PC-9 (cell line): ENCODE measurements at places on chromosomes 3 and 15. TPM values are rescaled to one million over a fixed set of nuclear protein-coding genes. Genes with fewer than 3 reads are reported as not detected.

- no peaks in the 10 kb centered on the region for H3K27me3 ChIP-seq
- H3K4me3 ChIP-seq: no peak overlapping the region
- DNase-seq: no peak
- no peaks in the 10 kb centered on the region for H3K36me3 ChIP-seq
- no peaks in the 10 kb centered on the region for H3K4me1 ChIP-seq
- H3K27ac ChIP-seq: no peak overlapping the region
These were observed 29.3 kb upstream of the ABHD2 start for GRCh38 chr15:89058876-89059405.

DNA sequence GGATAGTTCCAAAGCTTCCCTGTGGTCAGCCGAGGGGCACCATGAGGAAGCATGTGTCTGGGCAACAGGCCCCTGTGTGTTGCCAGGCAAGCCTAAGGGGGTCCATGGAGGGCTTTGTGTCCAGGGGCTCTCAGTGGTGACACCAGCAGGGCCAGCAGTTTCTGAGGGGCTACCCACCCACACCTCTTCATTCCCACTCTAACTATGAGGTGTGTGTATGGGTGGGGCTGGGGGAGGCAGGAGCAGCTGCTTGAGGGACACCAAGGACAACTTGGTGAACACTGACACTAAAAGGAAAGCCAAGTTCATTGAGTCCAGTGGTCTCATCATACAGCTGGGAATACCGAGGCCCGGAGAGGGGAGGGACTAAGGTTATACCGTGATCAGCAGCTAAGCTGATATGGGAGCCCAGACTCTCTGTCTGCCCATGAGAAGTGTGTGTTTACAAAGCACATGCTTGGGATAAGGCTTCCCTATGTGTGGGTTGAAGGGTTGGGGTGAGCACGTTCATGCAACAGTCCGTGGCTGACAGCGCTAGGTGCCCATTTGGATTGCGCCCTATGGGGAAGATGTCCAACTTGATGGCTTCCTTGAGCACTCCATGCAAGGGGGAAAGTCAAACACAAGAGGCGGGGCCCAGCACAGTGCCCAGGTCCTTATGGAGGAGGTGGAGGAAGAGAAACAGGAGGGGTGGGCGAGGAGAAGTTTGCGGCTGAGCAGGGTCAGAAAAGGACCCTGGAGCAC is 34.8 kb upstream of the CHRNB4 start:
- DNase-seq: no peak
- H3K4me3 ChIP-seq: no peak overlapping the region
- H3K27ac ChIP-seq: no peak overlapping the region
- H3K4me1 ChIP-seq: no peaks in the 10 kb centered on the region
- no peaks in the 10 kb centered on the region for H3K36me3 ChIP-seq

GRCh38 chr3:16671690-16672089 is 66.5 kb upstream of the DAZL start:
- H3K36me3 ChIP-seq: no peaks in the 10 kb centered on the region
- H3K4me1 ChIP-seq: no peaks in the 10 kb centered on the region
- H3K27ac ChIP-seq: no peak overlapping the region
- no peaks in the 10 kb centered on the region for H3K27me3 ChIP-seq
- DNase-seq: no peak

DNA sequence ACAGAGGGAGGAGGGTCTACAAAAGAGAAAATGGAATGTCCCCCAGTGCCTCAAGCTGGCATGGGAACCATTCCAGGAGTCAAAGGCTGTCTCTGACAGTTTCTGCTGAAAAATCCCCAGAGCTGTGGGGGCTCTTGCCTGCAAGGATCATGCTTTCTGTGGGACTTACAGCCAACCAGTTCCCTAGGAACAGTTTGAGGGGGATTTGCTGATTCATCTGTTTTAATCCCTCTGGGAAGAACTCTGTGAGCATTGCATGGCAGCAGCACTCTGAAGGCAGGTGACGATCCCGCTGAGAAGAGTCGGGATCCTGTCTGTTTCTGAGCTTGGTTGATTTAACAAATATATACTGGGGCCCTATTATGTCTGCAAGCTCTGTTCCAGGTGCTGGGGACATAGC is 176.0 kb downstream of the SSR3 start:
- no peaks in the 10 kb centered on the region for H3K36me3 ChIP-seq
- no peak overlapping the region for H3K27ac ChIP-seq
- no peaks in the 10 kb centered on the region for H3K27me3 ChIP-seq
- no peak for DNase-seq
- no peak overlapping the region for H3K4me3 ChIP-seq

ZBBX gene
- total RNA-seq: 0.38 and 0.85 TPM in 2 replicates

HTR3E gene
- total RNA-seq: not detected in 2 replicates

PPIP5K1 gene
- total RNA-seq: 50.9 and 62.4 TPM in 2 replicates

- no peak overlapping the region for H3K4me3 ChIP-seq
- H3K4me1 ChIP-seq: peaks cover 11% of the 10 kb centered on the region
- H3K27ac ChIP-seq: no peak overlapping the region
- H3K27me3 ChIP-seq: no peaks in the 10 kb centered on the region
- no peaks in the 10 kb centered on the region for H3K36me3 ChIP-seq
- DNase-seq: no peak
These were observed 154.6 kb downstream of the MAGI1 start for GRCh38 chr3:65884071-65884470.

GRCh38 chr3:80263260-80263659 is 495.5 kb upstream of the ROBO1 start:
- H3K27ac ChIP-seq: no peak overlapping the region
- H3K4me1 ChIP-seq: no peaks in the 10 kb centered on the region
- H3K27me3 ChIP-seq: no peaks in the 10 kb centered on the region
- no peaks in the 10 kb centered on the region for H3K36me3 ChIP-seq
- H3K4me3 ChIP-seq: no peak overlapping the region
- no peak for DNase-seq

- no peaks in the 10 kb centered on the region for H3K27me3 ChIP-seq
- DNase-seq: peak; percentile 70
- no peaks in the 10 kb centered on the region for H3K36me3 ChIP-seq
- peaks cover 4% of the 10 kb centered on the region for H3K4me1 ChIP-seq
- no peak overlapping the region for H3K27ac ChIP-seq
These were observed 48.6 kb upstream of the ATOSA start for GRCh38 chr15:52727815-52728214.

TMED3 gene
- total RNA-seq: 58.6 and 59.6 TPM in 2 replicates

DNA sequence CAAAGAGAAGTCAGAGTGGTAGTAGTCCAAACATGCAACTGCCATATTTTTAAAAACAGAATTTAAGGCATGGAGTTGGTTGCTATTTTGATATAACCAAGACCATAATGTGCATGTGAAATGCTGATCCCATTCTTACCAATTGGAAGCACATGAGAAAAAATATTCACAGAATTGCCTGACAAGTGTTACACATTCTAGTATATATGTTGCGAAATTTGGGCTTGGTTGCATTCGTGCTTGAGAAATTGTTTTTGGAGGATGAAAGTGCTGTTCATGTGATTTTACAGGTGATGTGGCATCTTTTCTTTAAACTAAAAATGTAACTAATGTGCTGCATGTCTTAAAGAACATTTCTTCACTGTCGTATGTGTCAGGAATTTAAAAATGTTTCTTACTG is 199.7 kb downstream of the CHL1 start:
- H3K27ac ChIP-seq: no peak overlapping the region
- no peaks in the 10 kb centered on the region for H3K36me3 ChIP-seq
- H3K27me3 ChIP-seq: no peaks in the 10 kb centered on the region
- DNase-seq: no peak
